Neural crest cell (in vitro differentiated cells): ENCODE measurements at places on chromosomes 2 and 18. TPM values are rescaled to one million over a fixed set of nuclear protein-coding genes. Genes with fewer than 3 reads are reported as not detected.

- DNase-seq, result no peak
- H3K27me3 ChIP-seq, result peaks cover 94% of the 10 kb centered on the region
- no peak overlapping the region for H3K27ac ChIP-seq
- H3K4me3 ChIP-seq, result no peak overlapping the region
- no peaks in the 10 kb centered on the region for H3K4me1 ChIP-seq
Observed at GRCh38 chr2:237482485-237482884, 4.6 kb upstream of the MLPH start.

DNA sequence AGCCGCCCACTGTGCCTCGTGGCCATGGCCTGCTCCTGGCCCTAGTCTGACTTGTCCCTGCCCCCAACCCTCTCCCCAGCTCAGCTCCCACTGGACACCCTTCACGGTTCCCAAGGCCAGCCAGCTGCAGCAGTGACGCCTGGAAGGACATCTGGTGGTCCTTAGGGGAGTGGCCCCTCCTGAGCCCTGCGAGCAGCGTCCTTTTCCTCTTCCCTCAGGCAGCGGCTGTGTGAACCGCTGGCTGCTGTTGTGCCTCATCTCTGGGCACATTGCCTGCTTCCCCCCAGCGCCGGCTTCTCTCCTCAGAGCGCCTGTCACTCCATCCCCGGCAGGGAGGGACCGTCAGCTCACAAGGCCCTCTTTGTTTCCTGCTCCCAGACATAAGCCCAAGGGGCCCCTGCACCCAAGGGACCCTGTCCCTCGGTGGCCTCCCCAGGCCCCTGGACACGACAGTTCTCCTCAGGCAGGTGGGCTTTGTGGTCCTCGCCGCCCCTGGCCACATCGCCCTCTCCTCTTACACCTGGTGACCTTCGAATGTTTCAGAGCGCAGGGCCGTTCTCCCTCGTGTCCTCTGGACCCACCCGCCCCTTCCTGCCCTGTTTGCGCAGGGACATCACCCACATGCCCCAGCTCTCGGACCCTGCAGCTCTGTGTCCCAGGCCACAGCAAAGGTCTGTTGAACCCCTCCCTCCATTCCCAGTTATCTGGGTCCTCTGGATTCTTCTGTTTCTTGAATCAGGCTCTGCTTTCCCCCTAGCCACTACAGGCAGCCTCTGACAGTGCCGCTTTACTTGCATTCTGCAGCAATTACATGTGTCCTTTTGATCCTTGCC, 35.8 kb downstream of the ANO7 start:
- peaks cover 3% of the 10 kb centered on the region for H3K27me3 ChIP-seq
- peak; percentile 43 for DNase-seq
- peaks cover 32% of the 10 kb centered on the region for H3K4me1 ChIP-seq
- H3K4me3 ChIP-seq, result peak overlapping the region; percentile 76
- no peaks in the 10 kb centered on the region for H3K36me3 ChIP-seq

- H3K4me3 ChIP-seq, result no peak overlapping the region
- H3K4me1 ChIP-seq, result no peaks in the 10 kb centered on the region
- DNase-seq, result no peak
- H3K27me3 ChIP-seq, result no peaks in the 10 kb centered on the region
Observed at GRCh38 chr2:107553046-107553445, 273.6 kb upstream of the RGPD4 start.

DNA sequence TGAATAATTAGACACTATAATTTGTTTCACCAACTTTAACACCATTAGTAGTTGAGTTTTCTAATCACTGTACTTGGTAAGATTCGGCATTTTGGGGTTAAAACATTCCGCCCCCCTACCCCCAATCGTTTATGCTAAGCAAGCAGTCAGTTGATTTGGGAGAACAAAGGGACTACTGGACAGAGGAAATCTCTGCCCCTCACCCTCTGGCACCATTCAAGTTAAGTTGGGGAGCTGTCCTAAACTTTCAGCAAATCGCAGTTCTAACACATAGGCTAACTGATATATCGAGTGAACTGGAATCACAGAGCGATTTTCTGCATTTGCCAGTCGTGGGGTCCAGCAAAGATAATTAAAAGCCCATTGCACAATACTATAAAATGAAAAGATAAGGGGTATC, 5.6 kb downstream of the KLF7 start:
- peaks cover 73% of the 10 kb centered on the region for H3K4me1 ChIP-seq
- no peak overlapping the region for H3K27ac ChIP-seq
- no peaks in the 10 kb centered on the region for H3K27me3 ChIP-seq
- H3K4me3 ChIP-seq, result peak overlapping the region; percentile 40
- DNase-seq, result no peak
- no peaks in the 10 kb centered on the region for H3K36me3 ChIP-seq

GRCh38 chr18:43596105-43596712, 318.9 kb upstream of the SYT4 start:
- H3K4me1 ChIP-seq, result no peaks in the 10 kb centered on the region
- no peaks in the 10 kb centered on the region for H3K27me3 ChIP-seq
- no peak overlapping the region for H3K4me3 ChIP-seq
- no peaks in the 10 kb centered on the region for H3K36me3 ChIP-seq
- no peak overlapping the region for H3K27ac ChIP-seq

DNA sequence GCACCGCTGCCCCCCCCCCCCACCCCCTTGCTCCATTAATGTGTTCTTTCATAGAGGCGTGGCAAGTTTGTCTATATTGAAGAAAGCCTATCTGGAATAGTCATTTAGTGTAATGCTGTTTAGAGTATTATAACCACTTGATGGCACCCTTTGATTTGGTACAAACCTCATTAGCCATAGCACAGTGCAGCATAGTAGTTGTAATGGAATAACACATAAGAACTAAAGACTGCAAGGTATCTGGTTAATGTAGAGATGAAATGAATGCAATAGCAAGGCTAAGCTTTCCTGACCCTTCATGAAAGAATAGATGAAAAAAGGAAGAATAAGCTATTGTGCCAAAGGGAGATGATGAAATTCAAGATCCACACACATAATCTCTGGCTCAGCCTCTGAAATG, 81.9 kb downstream of the EHBP1 start:
- H3K4me1 ChIP-seq, result peaks cover 12% of the 10 kb centered on the region
- no peaks in the 10 kb centered on the region for H3K27me3 ChIP-seq
- H3K36me3 ChIP-seq, result peaks cover 12% of the 10 kb centered on the region

DNA sequence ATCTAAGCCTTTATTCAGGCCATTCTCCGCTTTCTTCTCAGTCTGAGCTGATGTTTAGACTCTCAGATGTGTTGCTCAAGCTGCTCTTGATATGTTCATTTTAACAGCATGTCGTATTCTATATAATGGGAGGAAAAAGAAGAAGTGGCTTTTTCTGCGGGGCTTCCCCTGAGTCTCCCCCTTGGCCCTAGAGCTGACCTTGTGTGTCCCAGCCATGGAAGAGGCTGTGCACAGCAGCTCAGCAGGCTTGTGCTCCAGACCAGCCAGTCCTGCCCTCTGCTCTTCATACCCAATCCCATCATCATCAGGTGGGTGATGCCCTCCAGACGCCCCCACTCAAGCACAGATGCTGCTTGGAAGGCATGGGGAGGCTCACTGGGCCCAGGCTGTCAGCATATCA, 155.1 kb upstream of the CELF4 start:
- H3K36me3 ChIP-seq, result no peaks in the 10 kb centered on the region
- no peak overlapping the region for H3K27ac ChIP-seq
- no peak for DNase-seq
- H3K27me3 ChIP-seq, result no peaks in the 10 kb centered on the region

DNA sequence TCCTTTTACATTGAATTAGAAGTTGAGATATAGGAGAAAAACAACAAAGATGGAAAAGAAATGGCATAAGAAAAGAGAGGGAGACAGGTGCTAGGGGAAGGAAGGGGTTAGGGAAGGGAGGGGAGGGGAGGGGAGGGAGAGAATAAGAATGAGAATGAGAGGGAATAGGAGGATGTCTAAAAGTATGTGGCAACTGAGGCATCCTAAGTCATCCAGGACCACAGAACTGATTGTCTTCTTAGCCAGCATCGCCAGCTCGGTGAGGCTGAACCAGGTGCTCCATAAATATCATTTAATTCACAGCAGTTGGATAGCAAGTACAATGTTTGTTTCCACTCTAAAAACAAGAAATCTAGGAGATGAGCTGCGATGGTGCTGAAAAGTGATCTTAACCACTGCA, 393.5 kb downstream of the TMEM182 start:
- H3K36me3 ChIP-seq, result no peaks in the 10 kb centered on the region
- H3K27me3 ChIP-seq, result peaks cover 13% of the 10 kb centered on the region
- DNase-seq, result no peak

GRCh38 chr2:129087133-129087813, 768.6 kb upstream of the HS6ST1 start:
- no peak for DNase-seq
- no peaks in the 10 kb centered on the region for H3K4me1 ChIP-seq
- H3K27ac ChIP-seq, result no peak overlapping the region
- no peaks in the 10 kb centered on the region for H3K27me3 ChIP-seq

DNA sequence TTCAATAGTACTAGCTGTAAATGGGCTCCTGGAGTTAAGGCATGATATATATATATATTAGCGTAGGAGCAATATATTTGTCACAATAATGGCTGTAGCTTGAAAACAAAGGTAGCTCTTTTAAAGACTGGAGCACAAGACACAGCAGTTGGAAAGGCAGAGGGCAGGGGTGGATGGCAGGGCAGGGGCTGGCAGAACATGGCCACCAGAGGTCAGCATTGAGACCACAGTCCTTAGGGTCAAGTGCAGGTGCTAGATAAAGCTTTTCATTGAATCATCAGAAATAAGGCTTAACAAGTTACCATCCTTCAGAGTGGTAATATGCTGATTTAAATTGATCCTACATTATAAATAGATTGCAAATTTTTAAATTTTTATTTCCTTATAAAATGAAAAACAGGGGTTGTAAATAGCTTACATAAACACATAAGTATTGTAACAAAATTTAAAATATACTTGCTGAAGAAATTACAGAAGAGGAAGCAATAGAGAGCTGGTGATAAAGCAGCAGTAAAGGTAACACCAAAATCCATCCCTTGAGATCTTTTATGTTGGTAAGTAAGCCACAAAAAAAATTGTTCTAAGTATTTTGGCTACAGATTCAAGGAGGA, 161.2 kb upstream of the PIEZO2 start:
- peaks cover 3% of the 10 kb centered on the region for H3K36me3 ChIP-seq
- H3K27me3 ChIP-seq, result no peaks in the 10 kb centered on the region
- peak; percentile 70 for DNase-seq
- H3K4me3 ChIP-seq, result no peak overlapping the region
- H3K4me1 ChIP-seq, result peaks cover 14% of the 10 kb centered on the region

- no peaks in the 10 kb centered on the region for H3K4me1 ChIP-seq
- DNase-seq, result no peak
- H3K4me3 ChIP-seq, result no peak overlapping the region
- no peak overlapping the region for H3K27ac ChIP-seq
- no peaks in the 10 kb centered on the region for H3K36me3 ChIP-seq
Observed at GRCh38 chr2:71846669-71847291, 300.9 kb downstream of the CYP26B1 start.

- no peak overlapping the region for H3K27ac ChIP-seq
- H3K4me1 ChIP-seq, result peaks cover 21% of the 10 kb centered on the region
- no peak overlapping the region for H3K4me3 ChIP-seq
- H3K27me3 ChIP-seq, result no peaks in the 10 kb centered on the region
- H3K36me3 ChIP-seq, result no peaks in the 10 kb centered on the region
Observed at GRCh38 chr2:25402477-25402876, 60.8 kb upstream of the DNMT3A start.

GRCh38 chr2:74334931-74335333, 8.3 kb downstream of the SLC4A5 start:
- no peak overlapping the region for H3K27ac ChIP-seq
- H3K4me1 ChIP-seq, result no peaks in the 10 kb centered on the region
- DNase-seq, result peak; percentile 82
- H3K27me3 ChIP-seq, result peaks cover 3% of the 10 kb centered on the region

DNA sequence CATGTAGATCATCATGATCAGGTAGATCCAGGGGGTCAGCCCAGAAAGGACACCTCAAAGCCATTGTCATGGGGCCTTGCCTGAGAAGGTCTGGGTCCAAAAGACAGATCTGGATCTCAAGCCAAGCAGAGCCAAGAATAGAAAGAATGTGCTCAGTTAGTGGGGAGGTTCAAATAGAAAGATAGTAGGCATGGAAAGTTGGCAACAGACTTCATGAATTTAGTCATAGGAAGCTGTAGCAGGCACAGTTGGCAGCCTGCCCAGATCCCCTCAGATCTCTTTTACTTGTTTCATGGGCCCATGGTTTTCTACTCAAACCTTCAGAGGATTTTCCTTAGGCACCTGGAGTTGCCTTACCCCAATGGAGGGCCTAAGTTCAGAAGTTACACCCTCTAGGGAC, 767.0 kb downstream of the SLC4A3 start:
- no peaks in the 10 kb centered on the region for H3K4me1 ChIP-seq
- no peak overlapping the region for H3K27ac ChIP-seq
- H3K4me3 ChIP-seq, result no peak overlapping the region
- DNase-seq, result no peak
- H3K27me3 ChIP-seq, result no peaks in the 10 kb centered on the region
- H3K36me3 ChIP-seq, result no peaks in the 10 kb centered on the region

DNA sequence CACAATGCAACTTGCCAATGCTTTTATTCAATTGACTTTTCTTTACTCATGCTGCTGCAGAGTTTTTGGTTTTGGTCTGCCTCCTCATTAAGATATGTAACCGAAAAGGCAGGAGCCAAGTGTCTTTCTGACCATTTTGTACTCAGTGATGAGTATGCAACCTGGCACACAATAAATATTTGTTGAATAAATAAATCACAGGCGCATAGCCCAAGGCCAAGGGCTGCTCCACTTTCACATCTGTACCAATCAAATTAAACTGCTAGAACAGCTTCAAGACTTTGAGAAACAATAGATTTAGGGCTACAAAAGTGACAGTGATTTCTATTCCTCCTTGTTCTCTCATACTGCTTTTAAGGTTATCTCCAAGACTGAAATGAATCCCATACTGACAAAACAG, 828.2 kb downstream of the RNF144A start:
- H3K4me3 ChIP-seq, result no peak overlapping the region
- no peaks in the 10 kb centered on the region for H3K27me3 ChIP-seq
- H3K27ac ChIP-seq, result no peak overlapping the region
- no peak for DNase-seq
- H3K4me1 ChIP-seq, result no peaks in the 10 kb centered on the region

GRCh38 chr2:30225131-30225762, 6.1 kb upstream of the LBH start:
- H3K4me3 ChIP-seq, result no peak overlapping the region
- H3K36me3 ChIP-seq, result no peaks in the 10 kb centered on the region
- peak overlapping the region; percentile 11 for H3K27ac ChIP-seq
- DNase-seq, result no peak
- peaks cover 6% of the 10 kb centered on the region for H3K4me1 ChIP-seq
- H3K27me3 ChIP-seq, result peaks cover 20% of the 10 kb centered on the region

GRCh38 chr2:176127774-176128072, 1.8 kb upstream of the HOXD8 start:
- peaks cover 17% of the 10 kb centered on the region for H3K4me1 ChIP-seq
- no peak overlapping the region for H3K27ac ChIP-seq
- H3K36me3 ChIP-seq, result no peaks in the 10 kb centered on the region
- H3K27me3 ChIP-seq, result peaks cover 91% of the 10 kb centered on the region
- H3K4me3 ChIP-seq, result peak overlapping the region; percentile 28
- no peak for DNase-seq

- H3K27ac ChIP-seq, result no peak overlapping the region
- H3K27me3 ChIP-seq, result no peaks in the 10 kb centered on the region
- no peaks in the 10 kb centered on the region for H3K4me1 ChIP-seq
Observed at GRCh38 chr18:53819174-53819573, 405.3 kb downstream of the MBD2 start.

TUBB8B gene
- total RNA-seq, result not detected in 2 replicates

ZSWIM2 gene
- not detected in 2 replicates for total RNA-seq

LYPD1 gene
- total RNA-seq, result 15.1 and 17.4 TPM in 2 replicates

ALMS1 gene
- total RNA-seq, result 48.1 and 55.6 TPM in 2 replicates

MOGAT1 gene
- total RNA-seq, result 0.30 TPM in 1 of 2 replicates, not detected in the other

C2orf78 gene
- total RNA-seq, result not detected in 2 replicates
